ENCODE measurements at places on chromosomes 2 and 18. TPM values are rescaled to one million over a fixed set of nuclear protein-coding genes. Genes with fewer than 3 reads are reported as not detected.
A peak's percentile ranks its signal among the peaks of the same experiment; 100 is the strongest.

Gene REEP1
- total RNA-seq: 34.6 TPM

Gene GAREM1
- total RNA-seq: 13.5 TPM

Gene THAP4
- 68.6 TPM for total RNA-seq

GRCh38 chr18:31039426-31039825 lies 3.1 kb downstream of the DSC3 start:
- no peak for DNase-seq

Gene C2orf92
- 2.3 TPM for total RNA-seq

Gene MROH2A
- total RNA-seq: not detected

DNA sequence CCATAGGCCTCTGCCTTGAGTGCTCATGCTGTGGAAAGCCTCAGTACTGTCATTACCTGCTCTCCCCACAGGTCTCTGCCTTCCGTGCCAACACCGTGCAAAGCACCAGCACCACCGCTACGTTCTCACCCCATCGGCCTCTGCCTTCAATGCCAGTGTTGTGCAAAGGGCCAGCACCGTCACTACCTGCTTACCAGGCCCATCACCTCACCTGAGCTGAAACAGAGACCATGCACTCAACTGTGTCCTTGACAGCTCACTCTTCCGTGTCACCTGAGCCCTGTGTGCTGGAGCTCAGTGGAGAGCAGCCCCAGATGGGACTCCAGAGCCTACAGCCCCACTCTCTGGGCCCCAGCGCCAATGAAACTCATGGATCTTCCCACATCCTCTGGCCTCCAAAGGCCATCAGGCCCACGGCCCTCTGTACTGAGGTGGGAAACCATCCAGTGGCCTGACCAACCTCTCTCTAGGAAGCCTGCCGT lies 62.7 kb downstream of the ZNF516 start:
- DNase-seq: no peak

- DNase-seq: no peak
Measured at GRCh38 chr2:60148716-60149115, 404.7 kb downstream of the BCL11A start.

- DNase-seq: no peak
Measured at GRCh38 chr2:128541448-128541847, 222.8 kb upstream of the HS6ST1 start.

Gene SGPP2
- 12.4 TPM for total RNA-seq

Gene CPLX4
- total RNA-seq: not detected

DNA sequence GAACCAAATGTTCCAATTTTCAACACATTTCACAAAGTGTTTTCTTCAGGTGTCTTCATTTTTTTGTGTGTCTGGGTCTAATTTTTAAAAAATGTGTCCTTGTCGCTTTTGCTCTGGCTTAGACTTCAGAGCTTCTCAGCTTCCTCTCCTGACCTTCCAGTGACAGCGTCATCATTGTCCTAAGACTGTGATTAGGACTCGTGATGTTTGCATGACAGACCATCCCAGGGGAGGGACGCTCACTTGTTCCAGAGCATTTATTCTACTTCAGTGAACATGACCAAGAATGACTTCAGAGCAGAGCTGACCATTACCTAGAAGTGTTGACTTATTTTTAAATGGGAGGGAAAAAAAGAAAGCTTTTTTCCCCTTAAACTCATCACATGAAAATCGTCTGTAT lies 591.9 kb downstream of the IRS1 start:
- DNase-seq: no peak

Gene DIS3L2
- 23.3 TPM for total RNA-seq

DNA sequence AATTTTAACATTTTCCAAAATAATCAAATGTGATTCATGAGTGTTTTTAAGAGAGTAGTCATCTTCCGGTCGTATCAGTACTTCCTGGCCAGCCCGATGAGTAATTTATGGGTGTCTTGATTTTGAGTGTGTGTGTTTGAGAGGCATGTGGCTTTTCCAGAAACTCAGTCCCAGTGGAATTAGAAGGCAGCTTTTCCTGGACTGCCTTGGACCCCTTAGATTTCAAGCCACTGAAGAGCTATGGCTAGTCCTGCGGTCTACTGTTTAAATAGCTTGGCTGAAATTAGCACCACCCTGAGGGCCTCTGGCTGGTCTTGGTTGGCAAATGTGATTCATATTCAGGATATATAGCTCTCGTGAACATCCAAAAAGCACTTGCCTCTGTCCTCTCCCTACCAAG lies 59.4 kb downstream of the HK2 start:
- DNase-seq: no peak

Gene EFEMP1
- total RNA-seq: 27.9 TPM

- no peak for DNase-seq
Measured at GRCh38 chr18:8153887-8154583, 455.2 kb upstream of the RAB12 start.

GRCh38 chr2:56118474-56118873 lies 65.3 kb upstream of the CCDC85A start:
- no peak for DNase-seq

Gene PLEK
- 32.3 TPM for total RNA-seq

- DNase-seq: peak; percentile 89
Measured at GRCh38 chr18:6729247-6730091, at the start of gene ARHGAP28. TSS of gene ARHGAP28 (plus strand) at chr18:6729716. CDS start at chr18:6729822, 106 bp downstream.

Gene RSAD2
- total RNA-seq: 9.7 TPM

- DNase-seq: no peak
Measured at GRCh38 chr2:228197504-228197903, 16.0 kb upstream of the SPHKAP start.

GRCh38 chr2:171741189-171741588 lies 53.9 kb downstream of the DYNC1I2 start:
- no peak for DNase-seq

DNA sequence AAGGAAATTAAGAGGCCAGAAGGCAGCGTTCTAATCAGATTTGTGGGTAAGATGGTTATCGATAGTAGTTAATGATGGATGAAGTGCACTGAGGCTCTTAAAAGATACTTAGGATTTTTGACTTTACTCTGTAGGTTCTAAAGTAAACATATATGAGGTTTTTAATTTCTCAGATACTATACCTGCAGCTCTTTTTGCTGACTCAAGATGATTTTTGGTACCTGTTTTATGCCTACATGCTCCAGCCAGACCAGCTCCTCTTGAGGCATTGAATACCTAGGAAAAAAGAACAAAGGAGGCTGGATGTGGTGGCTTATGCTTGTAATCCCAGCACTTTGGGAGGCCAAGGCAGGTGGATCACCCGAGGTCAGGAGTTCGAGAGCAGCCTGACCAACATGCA lies 241.7 kb upstream of the FOSL2 start:
- no peak for DNase-seq

DNA sequence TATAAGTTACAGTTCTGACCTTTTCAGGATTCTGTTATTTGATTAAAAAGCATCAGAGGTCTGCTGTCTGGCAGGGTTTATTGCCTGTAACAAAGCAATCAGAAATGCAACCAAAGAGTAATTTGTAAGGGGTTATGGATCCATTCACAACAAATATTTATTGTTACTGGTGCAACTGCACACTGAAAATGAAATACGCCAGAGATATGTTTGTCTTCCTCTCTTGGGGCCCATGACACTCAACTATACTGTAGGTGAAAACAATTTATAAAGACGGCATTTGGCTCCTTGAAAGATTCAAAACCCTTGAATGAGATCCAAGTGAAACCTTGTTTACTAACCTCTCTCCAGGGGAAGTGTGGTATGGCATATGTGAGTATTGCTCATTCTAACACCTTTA lies 452.2 kb downstream of the MBD2 start:
- DNase-seq: no peak

Gene CDCA7
- total RNA-seq: 3.7 TPM

Gene LRRC30
- not detected for total RNA-seq

GRCh38 chr2:236928380-236929037 lies 157.2 kb upstream of the COPS8 start:
- no peak for DNase-seq

DNA sequence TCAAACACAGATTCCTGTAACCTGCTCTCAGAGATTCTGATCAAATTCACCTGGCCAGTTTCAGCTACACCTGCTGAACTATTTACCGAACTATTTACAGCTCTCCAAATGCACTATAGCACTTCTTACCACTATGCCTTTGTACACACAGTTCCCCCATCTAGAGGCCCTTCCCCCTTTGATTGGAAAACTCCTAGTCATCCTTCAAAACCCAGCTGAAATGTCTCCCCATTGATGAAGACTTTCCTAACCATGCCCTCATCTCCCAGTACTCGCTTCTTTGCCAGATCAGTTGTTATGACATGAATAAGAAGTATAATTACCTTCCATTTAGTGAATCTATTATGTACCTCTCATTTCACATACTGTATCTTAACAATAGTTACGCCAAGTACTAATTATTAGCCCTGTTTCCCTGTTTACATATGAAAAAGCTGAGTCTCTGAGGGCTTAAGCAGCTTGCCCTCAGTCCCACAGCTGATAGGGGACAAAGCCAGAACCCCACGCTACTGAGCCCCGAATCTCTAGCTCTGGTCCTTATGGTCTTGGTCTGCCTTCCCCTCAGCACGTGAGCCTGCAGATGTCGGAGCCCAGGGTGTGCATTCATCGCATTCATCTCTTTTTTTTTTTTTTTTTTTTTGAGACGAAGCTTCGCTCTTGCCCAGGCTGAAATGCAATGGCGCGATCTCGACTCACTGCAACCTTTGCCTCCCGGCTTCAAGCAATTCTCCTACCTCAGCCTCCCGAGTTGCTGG lies 64.7 kb upstream of the ASAP2 start:
- DNase-seq: no peak

Gene RESP18
- not detected for total RNA-seq

All from heart left ventricle (tissue), 16 donors.